ENCODE measurements at places on chromosomes 1 and 21. TPM values are rescaled to one million over a fixed set of nuclear protein-coding genes. Genes with fewer than 3 reads are reported as not detected.

GRCh38 chr1:31228986-31229385 is 10.7 kb downstream of the NKAIN1 start:
- no peak for DNase-seq

- DNase-seq, result peak; percentile 9
Observed at GRCh38 chr1:155309423-155310021, 856 bp downstream of the FDPS start.

LCA5L gene
- not detected for total RNA-seq

DNA sequence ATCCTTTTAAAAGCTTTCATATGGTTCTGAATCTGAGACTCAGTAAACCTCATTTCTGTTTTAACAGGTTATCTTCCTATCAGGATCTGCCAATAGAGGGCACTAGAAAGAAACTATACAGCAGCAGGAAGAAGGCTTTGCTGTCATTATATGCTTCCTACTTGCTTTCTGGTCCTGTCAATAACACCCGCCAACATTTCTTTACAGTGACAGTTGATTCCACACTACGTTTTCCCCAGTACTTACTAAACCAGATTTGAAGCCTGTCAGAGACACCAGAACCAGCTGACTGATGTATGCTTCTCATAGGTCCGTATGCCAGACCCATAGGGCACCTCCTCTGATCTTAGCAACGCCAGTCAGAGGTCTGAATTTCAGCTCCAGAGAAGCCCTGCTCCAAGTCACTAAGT is 341.0 kb upstream of the NEGR1 start:
- no peak for DNase-seq

HES4 gene
- 7.8 TPM for total RNA-seq

GRCh38 chr1:198848649-198849048 is 209.8 kb downstream of the PTPRC start:
- DNase-seq, result no peak

DNA sequence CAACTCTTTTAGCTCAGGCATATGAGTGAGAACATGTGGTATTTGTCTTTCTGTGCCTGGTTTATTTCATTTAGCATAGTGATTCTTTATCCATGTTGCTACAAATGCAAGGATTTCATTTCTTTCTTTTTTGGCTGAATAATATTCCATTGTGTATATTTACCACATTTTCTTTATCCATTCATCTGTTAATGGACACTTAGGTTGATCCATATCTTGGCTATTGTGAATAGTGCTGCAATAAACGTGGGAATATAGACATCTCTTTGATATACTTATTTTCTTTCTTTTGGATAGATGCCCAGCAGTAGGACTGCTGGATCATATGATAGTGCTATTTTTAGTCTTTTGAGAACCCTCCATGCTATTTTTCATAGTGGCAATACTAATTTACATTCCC is 30.8 kb downstream of the ASB17 start:
- DNase-seq, result no peak

SNX27 gene
- total RNA-seq, result 34.8 TPM

GRCh38 chr1:109765896-109766615 is 2.3 kb upstream of the EPS8L3 start:
- DNase-seq, result no peak

DNA sequence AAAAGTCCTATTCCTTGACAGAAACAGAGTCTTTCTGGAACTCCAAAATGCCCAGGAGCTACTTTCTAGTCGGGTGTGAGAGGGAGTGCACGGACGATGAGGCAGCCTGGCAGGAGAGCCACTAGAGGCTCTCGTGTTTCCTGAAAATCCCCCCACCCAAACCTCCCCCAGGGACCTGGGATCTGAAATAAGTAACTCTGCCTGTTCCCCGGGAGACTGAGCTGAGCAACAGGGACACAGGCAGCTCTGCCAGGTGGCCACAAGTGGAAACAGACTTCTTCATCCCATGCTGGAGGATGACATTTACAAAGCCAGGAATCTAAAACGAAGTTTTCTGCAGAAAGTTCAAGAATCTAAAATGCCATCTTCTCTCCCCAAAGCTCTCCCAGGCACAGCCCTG is 77.1 kb downstream of the ITPKB start:
- no peak for DNase-seq

- DNase-seq, result peak; percentile 50
Observed at GRCh38 chr1:166974647-166975345, 544 bp downstream of the ILDR2 start.

DNA sequence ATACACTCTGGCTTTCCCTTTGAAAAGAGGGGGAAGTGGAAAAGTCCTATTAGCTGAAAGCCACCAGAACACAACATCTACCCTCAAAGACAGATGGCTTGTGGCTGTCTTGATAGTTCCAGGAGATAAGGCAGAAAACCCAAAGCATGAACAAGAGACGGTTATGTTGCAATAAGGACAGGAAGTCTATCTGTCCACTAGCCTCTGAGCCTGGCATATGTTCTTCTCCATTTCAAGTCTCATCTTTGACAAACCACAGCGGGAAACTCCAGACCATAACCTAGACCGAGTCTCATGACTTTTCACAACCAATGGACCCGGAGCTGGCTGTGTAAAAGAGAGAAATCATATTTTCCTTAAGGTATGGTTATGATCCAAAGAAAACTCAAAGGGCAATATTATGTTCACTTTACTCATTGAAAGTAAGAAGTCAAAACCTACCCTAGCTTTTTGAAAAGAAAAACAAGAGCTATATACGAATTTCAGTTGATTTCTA is 33.8 kb downstream of the DUSP10 start:
- DNase-seq, result peak; percentile 76

GRCh38 chr1:247854899-247855545 is 2.0 kb upstream of the TRIM58 start:
- no peak for DNase-seq

Measured in activated T-cell treated with anti-CD3 and anti-CD28 coated beads, Interleukin-2, amount 50 U/mL, for 72 hours (primary cell).